Fibroblast of skin of scalp (primary cell): ENCODE measurements at places on chromosomes 3 and 15.

- peak; percentile 81 for DNase-seq
Observed at GRCh38 chr3:16028604-16029003, 145.9 kb upstream of the GALNT15 start.

DNA sequence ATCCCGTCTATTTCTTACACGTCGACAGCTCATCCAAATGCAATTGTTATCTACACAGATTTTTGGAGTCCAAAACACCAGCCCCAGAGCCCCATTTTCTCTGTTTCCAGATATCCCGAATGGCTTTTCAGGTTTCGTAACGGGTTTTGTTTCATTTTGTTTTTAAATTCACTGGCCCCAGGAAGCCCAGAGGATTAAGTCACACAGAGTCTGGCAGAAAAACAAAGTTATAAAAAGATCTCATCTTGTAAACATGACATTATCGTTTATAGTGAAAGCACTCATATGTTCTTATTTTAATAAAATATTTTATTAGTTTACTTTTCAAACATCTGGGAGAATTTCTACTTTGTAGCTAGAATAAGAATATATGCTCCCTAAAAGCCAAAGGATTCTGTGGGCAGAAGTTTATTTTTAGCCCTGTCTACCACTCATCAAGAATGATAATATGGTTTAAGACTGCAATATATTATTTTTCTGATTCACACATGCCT lies 149.3 kb upstream of the SLC2A2 start:
- peak; percentile 28 for DNase-seq

DNA sequence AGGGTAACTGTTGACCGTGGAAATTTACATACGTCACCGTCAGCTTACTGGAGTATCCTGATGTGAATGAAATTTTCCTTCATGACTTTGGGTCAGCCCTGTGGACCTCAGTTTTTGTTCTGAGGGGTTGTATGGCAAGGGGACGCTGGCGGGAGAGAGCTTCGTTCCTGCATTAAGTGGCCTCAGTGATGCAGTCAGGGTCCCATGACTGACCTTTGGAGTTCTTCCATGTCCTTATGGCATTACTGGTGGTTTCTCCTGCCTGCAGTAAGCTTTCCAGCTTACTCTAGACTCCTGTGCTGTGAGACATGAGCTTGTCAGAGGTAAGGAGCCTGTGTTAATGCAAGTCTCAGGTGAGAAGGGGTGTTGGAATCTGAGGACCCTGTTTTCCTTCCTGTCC lies 1.8 kb downstream of the CD276 start:
- no peak for DNase-seq

DNA sequence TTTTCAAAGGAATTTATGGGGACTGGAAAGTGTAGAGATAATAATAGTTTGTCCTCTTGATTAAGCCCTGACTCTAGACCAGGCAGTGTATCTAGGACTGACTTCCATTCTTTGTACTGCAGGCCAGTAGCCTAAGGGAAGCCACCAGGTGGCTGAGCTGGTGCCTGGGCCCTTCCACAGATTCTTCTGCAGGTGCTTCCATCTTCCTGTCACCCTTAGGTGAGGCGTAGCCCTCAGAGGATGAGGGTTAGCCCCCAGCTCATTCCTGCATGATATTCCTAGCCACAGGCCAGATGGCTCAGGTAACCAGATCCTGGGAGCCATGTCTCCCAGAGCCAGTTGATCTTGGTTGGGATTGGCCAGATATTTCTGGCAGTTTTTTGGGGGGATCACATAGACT lies 169.0 kb upstream of the IL12A start:
- DNase-seq: no peak

GRCh38 chr3:44584646-44585501 lies at the start of gene ZNF660:
ZNF660 (plus strand) TSS chr3:44584964; CDS start chr3:44594194, 9,230 bp downstream.
- DNase-seq: peak; percentile 82

GRCh38 chr3:58051196-58051595 lies 43.0 kb downstream of the FLNB start:
- peak; percentile 82 for DNase-seq

- no peak for DNase-seq
Observed at GRCh38 chr3:104632521-104632920, 734.2 kb upstream of the ALCAM start.

DNA sequence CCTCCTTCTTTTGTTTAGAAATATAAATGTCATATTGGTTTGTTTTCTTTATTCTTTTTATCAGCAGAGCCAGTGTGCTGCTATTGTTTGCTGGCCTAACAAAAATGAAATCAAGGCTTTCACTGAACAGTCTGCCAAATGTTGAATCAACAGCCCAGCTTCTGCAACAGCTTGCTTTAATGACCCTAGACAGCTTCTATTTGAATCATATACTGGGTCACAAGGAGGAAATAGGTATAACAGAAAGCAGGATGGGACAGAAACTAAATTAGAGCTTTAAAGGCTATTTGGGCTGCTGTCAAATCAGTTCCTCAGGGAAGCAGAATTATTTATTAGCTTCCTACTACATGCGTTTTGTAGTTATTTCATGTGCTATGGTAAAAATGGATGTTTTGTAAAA lies 12.1 kb upstream of the DNAJC13 start:
- no peak for DNase-seq

DNA sequence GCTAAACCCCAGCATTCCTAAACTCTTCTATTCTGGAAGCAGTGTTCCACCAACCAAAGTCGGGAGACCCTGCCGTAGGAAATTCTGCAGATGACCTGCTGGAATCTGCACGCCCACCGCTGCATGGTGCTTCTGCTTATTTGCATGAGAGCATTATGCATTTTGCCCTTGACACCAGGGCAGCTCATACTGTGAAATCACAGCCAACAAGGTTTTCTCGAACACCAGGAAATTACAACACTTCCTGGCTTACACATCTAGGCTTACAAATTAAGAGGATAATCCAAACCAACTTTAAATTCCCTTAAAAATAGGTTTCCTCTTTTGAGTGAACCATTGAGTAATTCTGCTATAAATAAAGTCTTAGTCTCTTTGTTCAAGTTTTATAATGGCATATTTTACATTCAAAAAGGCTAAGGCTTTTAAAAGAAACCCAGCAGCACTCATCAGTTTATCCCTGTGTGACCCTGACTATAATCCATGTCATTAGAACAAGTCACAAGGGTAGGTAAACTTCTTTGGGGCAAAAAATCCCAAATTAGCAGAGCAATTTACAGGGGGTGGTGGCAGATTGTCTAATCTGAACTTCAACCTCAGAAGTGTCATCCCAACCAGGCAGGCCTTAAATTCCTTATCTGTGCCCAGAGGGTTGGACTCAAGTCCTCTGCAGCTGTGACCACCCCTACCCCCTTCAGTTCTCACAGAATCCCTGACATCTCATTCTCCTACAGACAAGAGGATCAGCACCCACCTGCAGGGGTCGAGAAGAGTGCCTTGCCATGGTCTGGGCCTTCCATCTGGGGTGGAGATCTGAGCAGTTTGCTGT lies 33.5 kb upstream of the RBP1 start:
- no peak for DNase-seq

- DNase-seq: no peak
Observed at GRCh38 chr3:178686826-178687225, 150.6 kb downstream of the KCNMB2 start.

GRCh38 chr3:72171946-72172345 lies 387.0 kb upstream of the PROK2 start:
- no peak for DNase-seq

GRCh38 chr3:98705694-98706093 lies 57.4 kb upstream of the ST3GAL6 start:
- peak; percentile 24 for DNase-seq

DNA sequence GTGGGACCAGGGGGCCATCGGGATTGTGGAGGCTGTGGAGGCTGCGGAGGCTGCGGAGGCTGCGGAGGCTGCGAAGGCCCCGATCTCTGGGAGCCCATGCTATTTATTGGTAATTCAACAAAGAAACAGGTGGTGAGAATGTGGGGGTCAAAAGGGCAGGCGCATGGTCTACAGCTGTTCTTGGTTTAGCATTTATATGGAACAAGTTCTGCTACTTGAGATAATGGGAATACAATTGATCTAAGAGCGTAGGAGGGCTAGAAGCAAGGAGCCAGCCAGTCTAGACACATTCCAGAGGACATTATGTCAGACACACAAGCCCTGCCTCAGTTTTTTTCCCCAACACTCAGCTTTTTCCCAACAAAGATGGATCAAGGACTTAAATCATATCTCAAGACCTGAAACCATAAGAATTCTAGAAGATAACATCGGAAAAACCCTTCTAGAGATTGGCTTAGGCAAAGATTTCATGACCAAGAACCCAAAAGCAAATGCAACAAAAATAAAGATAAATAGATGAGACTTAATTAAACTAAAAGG lies 20.1 kb downstream of the C3orf80 start:
- no peak for DNase-seq

GRCh38 chr3:69435274-69436265 lies 49.7 kb upstream of the FRMD4B start:
- DNase-seq: no peak

GRCh38 chr15:98729446-98730042 lies 81.2 kb downstream of the IGF1R start:
- DNase-seq: peak; percentile 34

- peak; percentile 59 for DNase-seq
Observed at GRCh38 chr15:70701891-70702568, 61.3 kb downstream of the UACA start.

- DNase-seq: no peak
Observed at GRCh38 chr3:81500039-81500438, 261.4 kb downstream of the GBE1 start.

DNA sequence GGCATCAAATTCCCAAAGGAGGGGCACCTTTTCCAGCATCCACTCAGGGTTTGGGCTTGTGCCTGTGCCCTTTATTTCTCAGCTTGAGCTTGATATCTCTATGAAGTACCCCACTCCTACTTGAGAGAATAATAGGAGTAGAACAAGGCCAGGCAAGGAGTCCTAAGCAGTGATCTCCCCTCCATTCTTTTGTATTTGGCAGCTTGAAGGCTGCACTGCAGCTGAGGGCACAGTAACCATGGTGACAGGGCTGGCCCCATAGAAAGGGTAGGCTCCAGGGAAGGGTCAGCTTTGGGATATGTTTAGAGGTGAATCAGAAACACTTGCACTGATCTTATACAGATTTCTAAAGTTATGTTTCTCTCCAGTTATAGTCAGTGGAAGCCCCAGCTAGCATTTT lies 145.4 kb upstream of the SLC24A5 start:
- DNase-seq: no peak

DNA sequence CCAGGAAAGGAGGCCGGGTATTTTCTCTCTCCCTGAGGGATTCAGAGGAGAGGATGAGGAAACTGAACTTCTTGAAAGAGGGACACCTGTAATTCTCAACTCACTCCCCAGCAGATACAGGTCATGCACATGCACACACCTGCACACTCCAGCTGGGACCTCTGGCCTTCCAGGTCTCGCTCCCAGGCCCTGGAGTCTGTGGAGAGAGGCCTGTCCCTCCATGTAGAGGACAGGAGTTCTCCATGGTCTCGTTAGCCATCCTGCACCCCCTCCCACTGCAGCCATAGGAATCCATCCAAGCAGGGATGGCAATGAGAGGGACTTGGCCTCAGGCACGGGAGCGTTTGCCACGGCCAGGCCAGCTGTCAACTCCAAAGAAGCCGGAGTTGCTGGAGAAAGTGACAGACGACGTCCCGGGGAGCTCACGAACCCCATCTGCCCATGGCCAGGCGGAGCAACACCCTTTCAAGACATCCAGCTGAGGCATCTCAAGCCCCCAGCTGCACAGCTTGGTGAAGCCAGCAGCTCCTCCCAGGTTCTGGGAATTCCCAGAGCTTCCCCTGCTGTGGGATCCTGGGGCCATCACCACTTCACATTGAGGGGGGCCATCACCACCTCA lies 223.3 kb downstream of the UACA start:
- DNase-seq: no peak

DNA sequence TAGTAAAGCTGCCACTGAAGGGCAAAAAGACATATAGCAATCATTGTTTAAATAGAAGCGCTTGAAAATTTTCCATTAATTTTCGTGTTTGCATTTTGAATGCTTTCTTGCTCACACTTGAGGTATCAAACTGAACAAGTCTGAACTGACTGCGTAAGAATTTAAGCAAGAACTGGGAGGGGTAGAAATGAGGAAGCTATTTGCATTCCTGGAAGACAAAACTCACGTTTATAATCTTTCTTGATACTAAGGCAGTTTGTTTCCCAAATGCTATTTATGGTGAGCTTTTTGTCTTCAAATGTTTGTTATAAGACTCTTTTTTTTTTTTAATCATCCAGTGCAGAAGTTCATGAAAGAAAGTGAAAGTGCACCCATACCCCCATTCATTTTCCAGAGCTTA lies 499.8 kb upstream of the TPRG1 start:
- DNase-seq: no peak

DNA sequence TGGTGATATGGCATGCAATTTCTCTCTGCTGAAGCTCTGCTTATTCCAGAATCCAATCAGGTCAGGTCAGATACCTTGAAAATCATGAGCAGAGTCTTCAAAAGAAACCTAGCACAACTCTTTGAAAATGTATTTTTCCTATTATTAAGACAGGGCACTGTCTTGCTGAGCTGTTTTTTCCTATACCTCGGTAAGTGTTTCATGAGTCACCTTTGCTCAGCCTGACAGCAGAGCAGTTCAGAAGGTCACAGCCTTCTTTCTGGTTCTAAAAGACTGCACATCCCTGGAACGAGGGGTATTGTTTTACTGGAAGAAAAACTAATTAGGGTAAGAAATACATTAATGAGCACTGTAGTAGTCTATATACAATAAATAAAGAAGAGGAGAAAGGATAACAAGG lies 422.0 kb downstream of the SOX2 start:
- DNase-seq: no peak

DNA sequence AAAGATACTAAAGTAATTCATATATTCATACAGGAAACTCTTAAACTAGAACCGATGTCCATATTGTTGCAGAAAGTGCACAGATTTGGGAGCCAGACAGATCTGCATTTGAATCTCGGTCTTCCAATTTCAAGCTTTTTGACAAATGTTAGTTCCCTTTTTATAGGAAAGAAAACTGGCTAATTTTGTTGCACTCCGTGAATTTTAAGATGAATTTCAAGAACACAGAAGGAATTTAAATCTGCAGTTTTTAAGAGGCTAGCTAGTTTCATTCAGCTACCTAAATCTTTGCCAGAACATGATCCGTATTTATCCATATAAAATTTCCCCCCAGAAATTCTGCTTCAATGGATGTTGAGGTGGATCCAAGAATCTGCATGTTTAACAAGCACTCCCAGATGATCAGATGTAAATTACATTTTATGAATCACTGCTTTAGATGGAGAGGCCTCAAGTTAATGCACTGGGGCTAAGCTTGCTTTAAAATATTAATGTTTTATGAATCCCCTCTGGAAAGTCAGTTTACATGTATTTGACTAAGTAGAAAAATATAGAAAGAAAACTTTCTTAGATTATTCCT lies 1296.3 kb upstream of the CADM2 start:
- DNase-seq: no peak

- DNase-seq: peak; percentile 70
Observed at GRCh38 chr3:37967260-37967881, 23.2 kb upstream of the VILL start.
